ENCODE measurements at places on chromosomes 6 and 20.

DNA sequence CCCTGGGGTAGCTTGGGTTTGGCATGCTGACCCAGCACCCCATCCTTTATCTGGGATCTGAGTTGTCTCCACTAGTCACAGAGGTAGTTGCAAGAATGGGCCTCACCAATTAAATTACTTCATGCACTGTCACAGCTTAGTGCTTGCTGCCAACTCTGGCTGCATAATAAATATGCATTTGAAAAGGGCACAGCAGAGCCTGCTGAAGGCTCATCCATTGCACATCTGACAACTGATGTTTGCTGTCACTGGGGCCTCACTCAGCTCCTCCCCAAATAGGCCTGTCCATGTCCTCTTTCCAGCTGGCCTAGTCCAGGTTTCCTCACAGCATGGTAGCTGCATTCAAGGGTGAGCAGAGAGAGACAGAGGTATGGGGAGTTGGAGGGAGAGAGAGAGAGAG lies 13.3 kb upstream of the NXT1 start:
- DNase-seq = no peak

- no peak for DNase-seq
Observed at GRCh38 chr20:58988565-58988882, 7.5 kb downstream of the NELFCD start.

GRCh38 chr20:49187330-49187850 lies 744 bp downstream of the STAU1 start:
- no peak for DNase-seq

GRCh38 chr6:157760589-157761330 lies 62.3 kb upstream of the SNX9 start:
- DNase-seq = no peak

DNA sequence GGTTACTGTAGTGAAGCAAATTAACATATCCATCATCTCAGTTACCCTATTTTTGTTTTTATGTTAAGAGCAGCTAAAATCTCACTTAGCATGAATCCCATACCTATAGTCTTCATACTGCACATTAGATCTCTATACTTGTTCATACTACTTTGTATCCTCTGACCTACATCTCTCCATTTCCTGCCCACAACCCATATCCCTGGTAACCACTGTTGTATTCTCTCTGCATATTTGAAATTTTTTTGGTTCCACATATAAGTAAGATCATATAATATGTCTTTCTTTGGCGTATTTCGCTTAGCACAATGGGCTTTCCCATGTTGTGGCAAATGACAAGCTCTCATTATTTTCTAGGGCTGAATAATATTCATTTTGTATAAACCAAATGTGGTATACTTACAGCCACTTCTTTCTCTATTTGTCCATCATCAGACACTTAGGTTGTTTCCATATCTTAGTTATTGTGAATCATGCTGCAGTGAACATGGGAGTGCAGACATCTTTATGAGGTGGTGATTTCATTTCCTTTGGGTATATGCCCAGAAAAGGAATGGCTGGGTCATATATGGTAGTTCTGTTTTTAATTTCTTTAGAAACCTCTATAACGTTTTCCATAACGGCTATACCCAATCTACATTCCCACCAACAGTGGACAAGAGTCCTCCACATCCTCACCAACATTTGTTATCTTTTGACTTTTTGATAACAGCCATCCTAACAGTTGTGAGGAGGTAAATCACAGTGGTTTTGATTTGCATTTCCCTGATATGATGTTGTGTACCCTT lies 39.8 kb downstream of the BACH2 start:
- DNase-seq = no peak

DNA sequence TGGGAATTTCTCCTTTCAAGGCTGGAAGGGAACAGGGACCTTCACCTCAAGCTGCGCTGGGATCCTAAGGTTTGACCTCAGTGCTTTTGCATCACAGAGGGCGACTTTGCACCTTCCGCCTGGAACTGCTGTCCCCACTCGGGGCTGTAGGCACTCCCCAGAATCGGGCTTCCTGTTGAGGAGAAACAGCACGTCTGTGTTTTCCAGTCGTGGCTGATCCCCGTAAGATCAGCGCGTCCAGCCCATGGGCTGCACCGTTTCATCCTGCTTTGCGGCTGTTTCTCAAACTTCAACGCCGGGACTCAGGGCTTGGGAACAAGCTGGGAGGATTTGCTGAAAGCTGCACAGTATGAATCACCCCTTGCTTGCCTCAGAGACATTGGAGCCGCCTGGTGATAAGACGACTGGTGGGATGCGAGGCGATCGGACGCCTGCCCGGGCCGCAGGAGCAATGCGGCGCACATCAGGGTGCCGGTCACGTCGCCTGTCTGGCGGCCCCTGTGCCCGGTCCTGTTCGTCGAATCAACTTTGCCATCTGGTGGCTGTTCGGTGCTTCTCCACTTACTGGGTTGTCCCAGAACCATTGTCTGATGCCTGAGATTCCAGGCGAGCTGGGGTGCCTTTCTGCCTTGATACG lies 53.6 kb upstream of the FRMD1 start:
- DNase-seq = peak; percentile 91

GRCh38 chr6:28203201-28203600 lies 21.9 kb upstream of the ZSCAN9 start:
- no peak for DNase-seq

GRCh38 chr6:146545581-146545980 lies 1.9 kb downstream of the RAB32 start:
- DNase-seq = peak; percentile 22

DNA sequence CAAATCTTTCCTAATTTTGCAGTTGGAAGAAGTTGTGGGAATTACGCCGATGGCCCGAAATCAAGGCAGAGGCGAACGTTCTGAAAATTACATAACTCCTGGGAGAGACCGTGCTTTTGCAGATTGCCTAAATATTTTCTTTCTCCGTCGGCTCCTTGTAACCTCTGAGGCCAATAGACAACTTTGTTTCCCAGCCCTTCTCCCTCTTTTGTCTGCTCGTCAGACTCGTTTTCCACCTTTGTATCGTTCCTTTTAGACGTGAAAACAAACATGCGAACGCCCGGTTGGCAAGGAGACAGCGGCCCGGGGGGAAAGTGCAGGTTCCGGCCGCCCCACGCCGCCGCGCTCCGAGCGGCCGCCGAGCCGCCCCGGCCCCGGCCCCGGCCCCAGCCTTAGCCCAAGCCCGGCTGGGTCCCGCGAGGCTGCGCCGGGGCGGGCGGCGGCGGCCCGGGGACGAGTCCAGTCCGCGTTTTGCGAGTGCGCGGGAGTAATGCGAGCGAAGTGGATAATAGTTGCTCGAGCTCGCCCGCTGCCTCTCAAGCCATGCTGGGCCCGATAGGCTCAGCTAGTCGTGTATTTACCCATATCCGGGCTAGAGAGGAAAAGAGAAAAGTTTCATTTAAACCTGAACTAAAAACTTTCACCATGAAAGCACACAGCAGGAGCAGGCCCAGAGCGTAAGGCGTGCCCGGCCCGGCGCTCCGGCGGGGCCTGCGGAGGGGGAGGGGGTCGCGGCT lies at the start of gene ARID1B:
Gene ARID1B, plus strand, starts transcription at position 539 of the 737 bp plus-strand sequence. CDS start 303 bp downstream, outside the sequence.
- DNase-seq = peak; percentile 73

GRCh38 chr6:2471472-2471871 lies 226.1 kb upstream of the GMDS start:
- no peak for DNase-seq

All from pons (tissue), 1 donor.